Bronchial smooth muscle cell (primary cell): ENCODE measurements at places on chromosomes 13 and 19. TPM values are rescaled to one million over a fixed set of nuclear protein-coding genes. Genes with fewer than 3 reads are reported as not detected.

Gene GALP
- not detected in 2 replicates for total RNA-seq

Gene ZNF709
- 3.2 and 3.8 TPM in 2 replicates for total RNA-seq

Gene BSG
- total RNA-seq: 256 and 287 TPM in 2 replicates

Gene ZNF701
- total RNA-seq: 11.7 and 13.5 TPM in 2 replicates

Gene PSG2
- total RNA-seq: not detected in 2 replicates

Gene DPRX
- total RNA-seq: not detected in 2 replicates

Gene PPAN
- total RNA-seq: 21.9 and 22.2 TPM in 2 replicates

Gene ZNF284
- 3.3 TPM in 2 replicates for total RNA-seq

Gene ZNF497
- total RNA-seq: 0.79 and 1.7 TPM in 2 replicates

Gene CYP2B6
- not detected in 2 replicates for total RNA-seq

Gene ZNF541
- 0.26 TPM in 1 of 2 replicates, not detected in the other for total RNA-seq
